ENCODE measurements at places on chromosomes 7 and 10.

DNA sequence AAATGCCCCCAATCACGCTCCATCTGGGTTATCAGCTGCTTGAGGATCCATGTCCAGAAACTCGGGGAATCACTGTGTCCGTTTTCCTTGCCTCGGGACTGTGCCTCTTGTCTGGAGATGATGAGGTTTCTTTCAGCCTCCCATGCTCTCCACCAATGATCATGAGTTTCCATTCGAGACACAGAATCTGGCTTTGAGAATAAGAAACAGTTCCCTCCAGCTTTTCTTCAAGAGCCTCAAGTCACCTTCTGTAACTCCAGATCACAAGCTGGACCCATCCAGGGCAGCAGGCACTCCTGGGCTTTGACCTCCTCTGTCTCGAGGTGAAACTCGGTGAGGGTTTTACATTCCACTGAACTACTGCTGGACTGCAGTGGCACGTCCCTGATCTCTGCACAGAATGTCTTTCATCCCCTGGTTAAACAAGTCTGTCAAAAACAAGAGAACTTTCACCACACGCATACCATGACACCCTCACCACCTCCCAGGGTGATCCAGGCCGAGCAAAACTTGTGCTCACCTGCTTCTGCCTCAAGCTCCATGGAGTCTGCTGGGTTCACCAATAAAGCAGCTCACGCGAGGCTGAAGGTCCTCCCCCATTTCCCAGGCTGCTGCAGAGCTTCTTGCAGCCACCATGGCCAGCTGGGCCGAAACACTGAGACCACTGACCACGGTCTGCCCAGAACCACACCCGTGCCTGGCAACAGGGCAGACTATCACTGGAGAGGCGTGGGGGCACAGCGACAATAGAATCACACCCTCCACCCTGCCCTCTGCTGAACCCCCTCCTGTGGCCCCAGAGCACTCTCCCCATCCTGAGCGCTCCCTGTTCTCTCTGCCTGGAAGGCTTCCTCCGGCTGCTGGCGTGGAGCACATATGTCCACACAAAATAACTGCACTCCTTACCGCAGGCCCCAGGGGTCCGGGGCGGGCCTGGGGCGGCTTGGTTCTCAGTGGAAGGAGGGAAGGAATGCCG is 25.1 kb downstream of the MAT1A start:
- no peak for DNase-seq

DNA sequence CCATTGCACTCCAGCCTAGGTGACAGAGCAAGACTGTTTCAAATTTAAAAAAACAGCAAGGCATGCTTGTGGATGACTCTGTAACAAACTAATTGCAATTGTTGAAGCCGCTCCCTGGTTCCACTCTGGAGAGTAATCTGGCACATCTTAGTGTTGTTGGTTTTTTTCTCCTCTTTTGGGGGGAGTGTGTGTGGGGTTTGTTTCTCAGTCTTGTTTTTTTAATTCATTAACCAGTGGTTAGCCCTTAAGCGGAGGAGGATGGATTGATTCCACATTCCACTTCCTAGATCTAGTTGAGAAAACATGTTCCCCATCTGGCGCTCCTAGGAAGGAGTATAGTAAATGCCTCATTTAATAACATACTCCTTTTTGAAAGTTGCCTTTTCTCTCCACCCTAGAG is 8.6 kb upstream of the ZNF713 start:
- no peak for DNase-seq

- DNase-seq = peak; percentile 47
These were observed 251.4 kb upstream of the ZMIZ1 start for GRCh38 chr10:78817361-78817760.

DNA sequence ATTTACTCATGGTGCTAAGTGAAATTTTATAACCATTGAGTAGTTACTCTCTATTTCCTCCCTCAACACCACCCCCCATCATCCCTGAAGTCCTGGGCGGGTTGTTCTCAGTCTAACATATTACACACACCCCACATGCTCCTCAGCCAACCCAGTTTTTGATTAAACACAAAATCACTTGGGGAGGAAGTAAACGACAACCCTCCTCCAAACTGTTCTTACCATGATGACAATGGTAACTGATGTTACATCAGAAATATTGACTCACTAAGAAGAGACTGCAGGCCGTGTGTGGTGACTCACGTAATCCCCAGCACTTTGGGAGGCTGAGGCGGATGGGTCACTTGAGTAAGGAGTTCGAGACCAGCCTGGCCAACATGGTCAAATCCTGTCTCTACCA is 44.2 kb downstream of the RAB11FIP2 start:
- no peak for DNase-seq

GRCh38 chr7:17618652-17618974 is 320.2 kb downstream of the AHR start:
- no peak for DNase-seq

DNA sequence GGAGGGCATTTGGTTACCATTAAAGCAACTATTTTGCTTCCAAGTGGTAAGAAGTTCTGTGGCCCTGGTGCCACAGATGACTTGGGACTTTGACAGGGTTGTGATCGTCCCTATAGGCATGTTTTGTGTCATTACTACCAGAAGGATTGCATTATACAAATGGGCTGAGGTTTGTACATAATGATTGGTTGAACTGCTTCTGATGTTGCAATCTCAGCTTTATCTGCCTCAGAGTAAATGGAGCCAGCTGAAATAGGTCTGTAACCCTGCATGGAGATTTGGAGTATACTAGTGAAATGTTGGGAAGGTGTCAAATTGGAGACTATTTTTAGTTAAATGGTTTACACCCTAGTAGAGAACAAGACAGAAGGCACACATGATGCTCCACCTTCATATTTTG is 46.1 kb upstream of the SEPTIN7 start:
- DNase-seq = peak; percentile 68

- DNase-seq = peak; percentile 75
These were observed 554 bp downstream of the CSGALNACT2 start for GRCh38 chr10:43138757-43139241.

DNA sequence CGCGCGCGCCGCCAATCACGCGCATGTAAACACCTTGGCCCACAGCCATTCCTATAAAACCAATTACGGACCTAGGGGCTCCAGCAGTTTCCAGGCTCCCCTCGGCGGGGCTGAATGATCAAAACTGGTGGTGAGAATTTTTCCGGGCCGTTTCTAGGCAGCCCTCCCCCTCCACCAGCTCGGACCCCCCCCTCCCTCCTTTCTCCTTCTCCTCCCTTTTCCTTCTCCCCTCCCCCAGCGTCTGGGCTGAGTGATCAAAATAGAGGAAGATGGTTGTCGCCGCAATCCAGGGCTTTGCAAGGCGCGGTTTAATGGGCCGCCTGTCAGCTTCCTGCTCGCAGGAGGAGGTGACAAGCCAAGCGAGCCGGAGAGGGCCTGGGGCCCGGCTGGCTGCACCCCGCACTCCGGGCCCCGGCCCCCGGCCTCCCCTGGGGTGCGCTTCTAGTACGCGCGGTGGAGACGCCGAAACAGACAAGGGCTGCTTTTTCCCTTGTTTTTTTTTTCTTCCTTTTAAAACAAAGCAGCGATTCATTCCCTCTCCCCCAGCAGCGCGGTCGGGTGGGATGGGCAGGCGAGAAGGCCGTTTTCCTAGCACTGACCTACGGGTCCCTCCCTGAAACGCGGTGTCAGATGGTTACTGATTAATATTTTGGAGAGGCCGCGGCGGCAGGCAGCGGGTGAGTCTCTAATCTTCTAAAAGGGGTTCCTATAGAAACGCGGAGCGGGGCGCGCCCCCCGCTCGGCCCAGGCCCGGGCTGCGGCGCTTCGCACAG is 528 bp upstream of the TNRC18 start:
- peak; percentile 100 for DNase-seq

- DNase-seq = no peak
These were observed 28.3 kb upstream of the SVOPL start for GRCh38 chr7:138729444-138729843.

DNA sequence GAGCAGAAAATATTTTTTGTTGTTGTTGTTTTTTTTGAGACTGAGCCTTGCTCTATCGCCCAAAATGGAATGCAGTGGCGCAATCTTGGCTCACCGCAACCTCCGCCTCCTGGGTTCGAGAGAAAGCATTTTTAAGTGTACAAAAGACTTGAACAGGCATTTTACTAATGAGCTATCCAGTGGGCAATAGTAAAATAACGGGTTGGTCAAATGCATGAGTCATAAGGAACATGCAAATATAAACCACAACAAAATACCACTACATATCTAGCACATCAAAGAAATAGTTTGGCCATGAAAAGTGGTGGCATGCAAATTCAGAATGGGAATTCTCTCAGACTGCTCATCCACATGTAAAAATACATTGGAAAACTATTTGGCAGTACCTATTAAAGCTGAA is 71.7 kb upstream of the TMEM106B start:
- DNase-seq = no peak

- no peak for DNase-seq
These were observed 211.9 kb downstream of the GALNT17 start for GRCh38 chr7:71343892-71344291.

GRCh38 chr7:27073076-27073475 is 22.7 kb downstream of the HOXA1 start:
- no peak for DNase-seq

DNA sequence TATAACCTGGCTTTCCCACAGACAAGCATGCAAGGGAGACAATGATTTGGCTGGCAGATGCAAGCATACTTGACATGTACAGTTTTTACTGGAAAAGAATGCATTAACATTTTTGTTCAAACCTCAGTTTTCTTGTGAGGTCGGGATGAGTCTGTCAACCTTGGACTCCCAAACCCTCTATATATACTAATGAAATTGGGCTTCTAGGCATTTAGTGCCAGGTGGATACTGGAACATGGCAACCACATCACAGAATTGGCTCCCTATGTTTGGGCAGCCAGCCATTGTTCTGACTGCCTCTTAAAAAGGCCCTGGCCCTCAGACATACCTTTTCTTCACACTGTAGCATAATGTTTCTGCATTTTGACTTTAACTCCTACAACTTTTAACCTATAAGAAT is 39.1 kb downstream of the CDK6 start:
- no peak for DNase-seq

GRCh38 chr7:926061-927030 is 28.1 kb downstream of the ADAP1 start:
- DNase-seq = no peak

GRCh38 chr7:137579913-137580640 is 236.5 kb upstream of the PTN start:
- peak; percentile 46 for DNase-seq

DNA sequence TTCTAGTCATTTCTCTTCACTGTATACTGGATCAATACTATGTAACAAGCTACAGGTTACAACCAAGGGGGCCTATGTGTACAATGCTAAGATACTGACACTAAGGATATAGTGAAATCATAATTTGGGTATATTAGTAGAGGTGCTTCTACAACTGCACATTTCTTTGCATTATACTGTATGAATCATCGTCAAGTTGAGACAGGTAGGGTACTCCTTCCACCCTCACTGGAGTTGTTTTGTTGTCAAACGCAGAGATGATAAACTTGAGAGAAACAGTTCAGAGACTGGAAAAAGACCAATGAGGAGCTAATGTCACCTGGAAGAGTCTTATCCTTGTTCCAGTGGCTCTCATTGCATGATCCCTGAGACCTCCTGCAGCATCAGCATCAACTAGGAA is 208.2 kb upstream of the PRPS1L1 start:
- no peak for DNase-seq

DNA sequence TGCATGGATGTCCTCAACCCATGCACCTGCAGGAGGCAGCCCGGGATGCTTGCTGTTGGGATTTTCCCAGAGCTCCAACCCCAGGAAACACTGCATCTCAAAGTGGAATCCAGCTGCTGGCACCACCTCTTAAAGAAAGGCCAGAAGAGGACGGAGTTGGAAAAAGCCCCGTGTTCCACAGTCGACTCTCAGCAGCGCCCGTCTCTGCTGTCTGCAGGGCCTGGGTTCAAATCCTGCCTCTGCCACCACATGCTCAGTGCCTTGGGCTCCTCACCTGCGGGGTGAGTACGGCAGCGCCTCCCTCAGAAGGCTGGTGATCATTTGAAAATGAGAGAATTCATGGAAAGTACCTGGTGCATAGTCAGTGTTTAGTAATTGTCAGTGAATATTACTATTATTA is 65.6 kb upstream of the ZNF716 start:
- DNase-seq = no peak

DNA sequence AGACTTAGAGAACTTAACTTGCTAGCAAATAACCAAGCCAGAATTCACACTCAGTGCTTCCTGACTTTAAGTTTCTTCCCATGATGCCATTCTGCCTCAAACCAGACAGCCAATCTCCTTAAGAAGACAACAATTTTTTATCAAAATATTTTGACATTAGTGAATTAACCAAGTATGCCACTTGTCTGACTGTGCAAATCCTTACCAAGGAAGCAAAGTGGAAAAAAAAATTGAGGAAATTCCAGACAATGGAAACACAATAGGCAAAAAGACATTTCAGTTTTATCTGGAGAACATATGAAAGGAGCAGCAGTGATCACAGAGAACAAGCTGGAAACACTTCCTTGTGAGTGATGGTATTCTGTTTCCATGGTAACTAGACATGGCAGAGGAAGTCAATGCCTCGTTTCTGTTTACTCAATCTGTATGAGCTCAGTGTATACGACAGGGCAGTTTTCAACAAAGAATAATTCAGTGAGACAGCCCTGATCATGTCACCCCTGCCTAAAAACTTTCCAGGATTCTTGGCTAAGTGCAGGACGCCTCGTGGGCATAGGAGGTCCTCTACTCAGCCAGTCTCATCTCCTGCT is 114.2 kb downstream of the DYNC1I1 start:
- DNase-seq = no peak

GRCh38 chr10:35471435-35471834 is 133.7 kb upstream of the GJD4 start:
- DNase-seq = no peak

GRCh38 chr7:3301831-3302618 is 973 bp downstream of the SDK1 start:
- DNase-seq = peak; percentile 55

GRCh38 chr7:8714791-8715190 is 281.4 kb downstream of the NXPH1 start:
- DNase-seq = no peak

GRCh38 chr7:31249671-31250070 is 90.9 kb downstream of the NEUROD6 start:
- DNase-seq = no peak

GRCh38 chr7:100372694-100373093 is 593 bp upstream of the PILRA start:
- no peak for DNase-seq

GRCh38 chr7:155211761-155212160 is 85.9 kb upstream of the INSIG1 start:
- DNase-seq = no peak

DNA sequence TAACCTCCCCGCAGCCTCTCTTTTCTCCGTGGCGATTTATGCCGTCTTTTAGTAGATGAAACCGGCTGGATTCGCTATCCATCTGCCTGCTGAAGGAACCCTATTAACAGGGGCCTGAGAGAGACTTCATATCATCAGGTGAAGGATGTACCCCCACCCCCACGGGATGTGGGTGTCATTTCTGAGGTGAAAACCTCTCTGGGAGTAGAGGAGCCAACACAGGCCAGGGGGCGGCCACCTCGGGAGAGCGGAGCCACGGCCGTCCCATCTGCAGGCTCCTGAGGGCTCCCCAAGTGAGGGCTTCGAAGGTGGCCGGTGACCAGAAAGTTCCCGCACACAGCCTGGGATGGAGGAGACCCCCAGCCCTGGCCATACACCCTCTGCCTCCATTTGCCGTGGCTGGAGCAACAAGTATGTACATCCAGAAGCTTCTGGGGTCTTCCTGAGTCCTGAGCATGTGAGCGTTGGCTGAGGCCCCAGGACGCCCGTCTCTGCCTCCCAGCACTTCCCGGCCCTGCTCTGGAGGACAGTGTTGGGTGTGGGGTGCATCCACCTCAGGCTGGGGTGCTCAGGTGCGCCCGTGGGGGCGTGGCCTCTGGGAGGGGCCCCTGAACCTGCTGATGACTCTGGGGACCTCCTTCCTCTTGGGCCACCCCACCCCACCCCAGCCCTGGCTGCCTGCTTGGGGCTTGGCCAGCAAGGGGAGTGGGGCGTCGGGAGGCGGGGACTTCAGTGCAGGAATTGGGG is 84.7 kb downstream of the NKX6-2 start:
- no peak for DNase-seq
